ENCODE measurements at places on chromosomes 5 and 9. TPM values are rescaled to one million over a fixed set of nuclear protein-coding genes. Genes with fewer than 3 reads are reported as not detected.

MEGF10 gene
- total RNA-seq: 0.22 TPM

FOXD4L5 gene
- total RNA-seq: not detected

WNT8A gene
- total RNA-seq: not detected

BNC2 gene
- total RNA-seq: 33.9 TPM

PCYOX1L gene
- 9.7 TPM for total RNA-seq
